ENCODE measurements at places on chromosomes 4 and X. TPM values are rescaled to one million over a fixed set of nuclear protein-coding genes. Genes with fewer than 3 reads are reported as not detected.

DNA sequence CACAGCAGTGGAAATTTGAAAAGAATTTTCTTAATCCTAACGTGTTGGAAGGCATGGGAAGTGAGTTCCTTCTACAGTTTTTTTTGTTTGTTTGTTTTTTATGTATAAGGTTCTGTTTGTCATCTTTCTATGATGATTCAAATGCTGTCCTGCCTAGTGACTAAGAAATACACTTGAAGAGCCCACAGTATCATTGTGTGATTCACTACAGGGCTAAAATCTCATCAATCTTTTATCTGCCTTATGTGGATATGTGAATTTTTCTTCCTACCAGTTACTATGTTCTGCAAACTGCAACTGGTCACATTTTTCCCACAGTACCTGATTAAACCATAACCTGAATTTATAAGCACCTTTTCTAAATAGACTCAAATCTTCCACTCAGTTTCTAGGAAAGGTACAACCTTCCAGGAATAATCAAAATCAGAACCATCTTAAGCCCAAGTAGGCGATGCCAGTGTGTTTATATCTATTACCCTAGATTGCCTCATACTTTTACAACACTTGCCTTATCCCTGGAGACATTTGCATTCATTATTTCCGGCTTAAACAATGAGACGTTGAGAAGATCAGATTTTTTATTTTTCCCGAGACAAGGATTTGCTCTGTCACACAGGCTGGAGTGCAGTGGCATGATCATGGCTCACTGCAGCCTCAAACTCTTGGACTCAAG, 214.6 kb upstream of the GALNT7 start:
- no peak for DNase-seq

- DNase-seq: no peak
Measured at GRCh38 chr4:10305816-10306215, 151.4 kb downstream of the ZNF518B start.

- DNase-seq: no peak
Measured at GRCh38 chr4:38364383-38364963, 299.5 kb upstream of the KLF3 start.

Gene ARX
- not detected for total RNA-seq

Gene ADH1A
- total RNA-seq: not detected

Gene KLF8
- 22.7 TPM for total RNA-seq

Data from ureter (tissue), 1 donor.